NCI-H226 (cell line): ENCODE measurements at places on chromosomes 6 and 20.

DNA sequence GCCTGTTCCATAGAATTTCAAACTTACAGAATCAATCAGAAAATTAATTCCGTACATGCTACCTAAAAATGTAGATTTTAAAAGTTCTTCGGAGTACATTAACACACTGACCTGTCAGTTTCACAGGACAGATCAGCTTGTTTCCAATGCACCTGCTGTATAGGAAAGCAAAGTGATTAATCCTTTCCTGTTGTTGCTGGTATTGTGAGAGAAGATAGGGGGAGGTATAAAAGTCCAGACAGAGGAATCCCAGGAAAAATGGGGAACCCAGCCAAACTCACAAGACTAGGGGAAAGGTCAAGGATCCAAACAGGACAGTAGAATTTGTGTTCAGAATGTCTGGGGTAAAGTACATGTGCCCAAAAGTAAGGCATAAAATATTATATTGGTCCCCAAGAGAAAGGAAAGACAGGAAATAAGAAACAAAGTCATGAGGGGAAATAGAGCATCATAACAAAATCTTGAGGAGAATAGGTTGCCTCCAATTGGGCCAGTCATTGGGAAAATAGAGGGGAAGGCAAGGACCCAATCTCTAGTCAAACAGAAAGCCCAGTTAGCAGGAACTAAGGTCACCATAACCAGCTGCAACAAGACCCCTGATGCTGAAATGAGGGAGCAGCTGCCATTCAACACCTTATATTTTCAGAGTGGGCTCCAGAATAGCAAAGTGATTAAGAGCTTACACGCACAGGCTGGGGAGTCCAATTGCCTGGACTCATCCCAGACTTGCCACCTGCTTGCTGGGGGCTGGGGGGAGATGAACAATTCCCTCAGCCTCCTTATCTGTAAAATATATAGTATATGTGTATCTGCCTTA is 10.3 kb downstream of the FILIP1 start:
- DNase-seq: no peak

GRCh38 chr6:10418862-10419748 is 4.2 kb upstream of the TFAP2A start:
- DNase-seq: no peak

DNA sequence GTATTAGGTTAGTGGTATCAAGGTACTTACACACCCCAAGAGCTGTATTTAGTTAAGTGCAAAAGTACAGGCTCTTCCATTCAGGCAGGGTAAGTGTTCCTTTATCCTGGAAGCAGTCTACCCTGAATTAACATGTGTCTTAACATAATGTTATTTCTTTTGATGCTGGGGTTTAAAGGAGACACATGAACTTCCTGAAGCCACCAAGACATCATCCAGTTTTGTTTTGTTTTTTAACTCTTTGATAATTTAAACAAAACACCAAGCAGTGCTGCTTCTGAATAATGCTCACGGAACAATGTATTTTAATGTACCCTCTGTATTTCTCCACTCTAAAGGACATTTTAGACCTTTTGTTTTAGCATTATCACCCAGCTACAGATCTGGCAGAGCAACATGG is 50.5 kb upstream of the PLCB4 start:
- DNase-seq: no peak

DNA sequence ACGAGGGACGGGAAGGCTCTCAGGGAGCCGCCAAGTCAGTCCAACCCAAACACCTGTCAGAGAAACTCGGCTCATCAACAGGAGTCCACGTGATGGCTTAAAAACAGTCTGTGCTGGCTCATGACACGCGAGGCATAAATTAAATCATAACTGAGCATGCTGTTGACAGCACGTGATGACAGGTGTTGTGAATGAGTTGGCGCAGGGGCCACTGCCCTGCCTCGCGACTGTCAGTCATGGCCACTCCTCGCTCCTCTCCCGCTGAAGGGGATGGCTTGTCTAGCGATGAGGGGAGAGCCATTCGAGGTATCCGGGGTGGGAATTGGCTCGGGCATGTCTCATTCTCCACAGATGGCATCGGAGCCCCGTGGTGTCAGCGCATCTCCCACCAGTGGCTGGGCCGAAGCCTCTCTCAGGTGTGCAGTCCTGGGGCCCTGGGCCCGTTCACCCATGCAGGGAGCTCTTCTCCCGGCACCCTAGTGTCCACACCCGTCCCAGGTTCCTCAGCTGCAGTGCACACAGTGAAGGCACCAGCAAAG is 313.3 kb downstream of the BMP7 start:
- no peak for DNase-seq

GRCh38 chr6:73451223-73452106 is 632 bp downstream of the CGAS start:
- DNase-seq: no peak

DNA sequence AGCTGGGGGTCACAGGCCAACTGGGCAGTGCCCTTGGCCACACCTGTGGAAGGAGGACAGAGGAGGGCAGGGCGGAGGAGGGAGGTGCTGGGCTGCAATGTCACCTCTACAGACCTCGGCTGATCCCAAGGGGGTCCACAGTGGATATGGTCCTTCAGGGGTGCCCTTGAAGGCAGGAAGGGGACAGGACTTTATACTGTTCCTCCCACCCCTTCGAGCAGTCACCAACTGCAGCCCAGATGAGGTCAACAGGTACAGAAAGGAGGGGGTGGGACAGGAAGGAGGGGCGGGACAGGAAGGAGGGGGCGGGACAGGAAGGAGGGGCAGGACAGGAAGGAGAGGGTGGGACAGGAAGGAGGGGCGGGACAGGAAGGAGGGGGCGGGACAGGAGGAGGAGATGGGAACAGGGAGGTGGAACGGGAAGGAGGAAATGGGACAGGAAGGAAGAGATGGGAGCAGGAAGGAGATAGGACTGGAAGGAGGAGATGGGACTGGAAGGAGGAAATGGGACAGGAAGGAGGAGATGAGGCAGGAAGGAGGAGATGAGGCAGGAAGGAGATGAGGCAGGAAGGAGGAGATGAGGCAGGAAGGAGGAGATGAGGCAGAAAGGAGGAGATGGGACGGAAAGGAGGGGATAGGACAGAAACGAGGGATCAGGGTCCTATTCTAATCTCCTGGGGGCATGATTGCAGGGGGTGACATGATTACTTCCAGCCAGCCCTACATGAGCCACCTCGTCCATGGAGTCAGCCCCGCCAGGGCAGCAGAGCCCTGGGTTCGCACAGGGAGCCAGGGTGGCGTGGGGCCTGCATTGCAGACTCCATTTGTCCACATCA is 19.4 kb upstream of the MRGBP start:
- peak; percentile 28 for DNase-seq

DNA sequence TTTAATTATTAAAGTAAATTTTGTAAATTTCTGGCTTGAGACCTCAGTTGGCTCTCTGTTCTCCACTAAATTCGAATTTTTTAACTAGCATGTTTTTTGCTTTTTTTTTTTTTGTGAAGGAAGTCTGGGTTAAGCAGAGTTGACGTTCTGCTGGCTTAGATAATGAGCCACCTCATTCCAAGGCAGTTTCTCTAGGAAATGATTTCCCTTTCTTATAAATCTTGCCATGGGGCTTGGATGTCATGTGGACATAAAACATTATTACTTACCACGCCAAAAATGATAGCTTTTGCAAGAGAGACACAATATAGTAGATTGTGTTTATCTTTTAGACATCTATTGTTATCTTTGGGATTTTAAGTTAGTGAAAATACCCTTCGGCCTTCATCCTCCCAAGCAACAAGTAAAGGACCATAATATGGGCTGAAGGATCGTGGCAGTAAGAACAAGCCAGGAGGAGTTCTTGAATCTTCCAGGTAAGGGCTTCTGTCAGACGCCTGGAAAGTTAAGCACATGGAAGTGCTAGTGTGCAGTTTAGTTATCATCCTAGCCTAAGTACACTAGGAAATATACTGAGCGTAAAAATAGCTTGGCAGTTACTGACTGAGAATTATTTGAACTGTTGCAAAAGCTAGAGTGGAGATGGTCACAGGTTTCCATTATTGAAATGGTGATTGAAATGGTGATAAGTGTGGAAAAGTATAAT is 30.7 kb downstream of the ADGRG6 start:
- DNase-seq: no peak

- no peak for DNase-seq
Observed at GRCh38 chr6:118844915-118845314, 49.0 kb upstream of the ASF1A start.

DNA sequence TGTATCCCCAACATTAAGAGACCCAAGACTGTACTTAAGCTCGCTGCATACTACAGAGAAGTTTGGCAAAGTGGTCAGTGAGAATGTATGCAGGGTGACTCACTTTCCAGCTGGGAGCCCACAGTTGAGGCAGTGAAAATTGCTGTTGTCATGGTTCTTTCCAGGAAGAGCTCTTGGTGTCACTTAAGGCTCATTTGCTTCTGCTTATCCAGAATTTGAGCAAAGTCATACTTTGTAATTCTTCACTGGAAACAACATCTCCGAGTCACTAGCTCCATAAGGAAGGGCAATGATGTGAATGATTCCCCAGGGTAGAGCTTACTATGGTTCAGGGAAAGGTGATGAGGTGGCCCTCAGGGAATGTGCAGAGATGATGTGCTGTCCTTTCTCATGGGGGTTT is 65.4 kb upstream of the FBXL4 start:
- peak; percentile 81 for DNase-seq

GRCh38 chr6:47267301-47267700 is 42.4 kb downstream of the TNFRSF21 start:
- DNase-seq: no peak

DNA sequence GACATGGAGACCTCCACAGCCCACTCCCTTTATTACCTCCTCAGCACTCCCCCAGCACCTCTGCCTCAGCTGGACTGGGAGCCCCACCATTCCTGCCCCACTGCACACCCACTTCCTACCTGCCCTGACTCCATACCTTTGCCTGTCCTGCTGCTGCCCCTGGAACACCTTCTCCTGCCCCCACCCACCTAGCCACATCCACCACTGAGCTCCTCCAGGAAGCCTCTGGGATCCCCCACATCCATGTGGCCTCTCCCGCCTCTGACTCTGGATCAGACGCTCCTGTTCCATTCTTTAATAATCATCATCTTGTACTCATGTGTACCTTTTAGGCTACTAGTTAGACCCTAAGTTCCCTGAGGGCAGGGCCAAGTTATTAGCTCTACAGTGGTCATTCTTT is 2.2 kb upstream of the SDCBP2 start:
- DNase-seq: no peak

GRCh38 chr20:19827818-19828217 is 69.8 kb downstream of the RIN2 start:
- no peak for DNase-seq

DNA sequence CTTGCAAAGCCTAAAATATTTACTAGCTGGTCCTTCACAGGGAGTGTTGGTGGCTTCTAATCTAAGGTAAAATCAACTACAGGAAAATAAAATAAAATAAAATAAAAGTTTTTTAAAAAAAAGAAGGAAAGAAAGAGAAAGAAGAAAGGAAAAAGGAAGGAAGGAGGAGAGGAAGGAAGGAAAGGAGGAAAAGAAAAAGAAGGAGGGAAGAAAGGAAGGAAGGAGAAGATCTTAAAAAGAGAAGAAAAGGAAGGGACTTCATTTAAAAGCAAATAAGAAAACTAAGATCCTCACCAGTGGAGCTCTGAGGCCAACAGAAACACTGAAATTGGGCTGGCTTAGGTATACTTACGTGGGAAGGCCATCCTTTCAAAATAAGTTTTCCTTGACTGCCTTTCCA is 178.4 kb downstream of the TSHZ2 start:
- DNase-seq: no peak

DNA sequence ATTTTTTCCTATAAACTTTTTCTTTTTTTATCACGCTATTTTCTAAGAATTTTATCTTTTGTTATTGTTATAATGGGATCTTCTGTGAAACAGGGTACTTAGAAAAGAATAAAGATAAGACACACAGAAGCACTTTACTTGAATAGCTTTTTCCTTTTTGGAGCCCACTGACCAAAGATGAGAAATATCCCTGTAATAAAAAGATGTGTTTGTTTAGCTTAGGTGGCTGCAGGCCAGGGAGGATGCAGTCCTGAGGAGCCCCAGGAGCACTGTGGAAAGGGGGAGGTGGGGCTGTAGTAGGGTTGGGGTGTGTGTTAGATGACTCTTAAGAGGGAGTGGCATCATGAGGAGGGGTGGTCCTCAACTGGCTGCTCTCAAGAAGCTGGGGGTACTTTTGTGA is 128.6 kb downstream of the ARID1B start:
- no peak for DNase-seq

DNA sequence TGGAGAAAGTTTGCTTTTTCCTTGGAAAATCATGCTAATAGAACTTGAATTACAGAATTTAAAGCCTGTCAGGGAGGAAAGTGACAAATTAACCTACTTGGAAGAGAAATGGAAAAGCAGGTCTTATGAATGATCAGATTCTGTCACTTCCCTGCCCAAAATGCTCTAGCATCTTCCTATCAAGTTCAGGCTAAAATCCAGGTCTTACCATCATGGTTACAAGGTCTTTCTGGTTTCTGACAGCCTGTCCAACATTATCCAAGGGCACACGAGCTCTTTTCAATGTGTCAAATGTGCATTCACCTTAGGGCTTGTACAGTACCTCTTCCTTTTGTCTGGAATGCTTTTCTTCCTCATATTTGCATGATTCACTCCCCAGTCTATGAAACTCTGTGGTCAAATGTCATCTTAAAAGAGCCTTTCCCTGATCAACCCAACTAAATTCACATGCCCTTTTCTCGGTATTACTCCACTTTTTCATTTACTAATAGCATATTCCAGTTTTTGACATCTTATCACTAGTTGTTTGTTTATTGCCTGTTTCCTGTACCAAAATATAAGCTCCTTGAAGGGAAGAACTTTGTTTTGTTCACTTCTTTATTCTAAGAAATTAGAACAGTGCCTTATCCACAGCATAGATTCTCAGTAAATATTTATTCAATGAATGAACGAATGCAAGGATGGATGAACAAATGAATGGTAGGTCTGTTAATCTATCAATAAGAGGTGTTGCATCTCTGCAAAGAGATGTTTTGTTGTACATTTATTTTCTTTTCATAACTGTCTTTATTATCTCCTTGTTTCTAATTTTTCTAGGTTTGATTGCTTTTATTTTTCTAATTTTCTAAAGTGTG is 139.5 kb downstream of the BCAS1 start:
- DNase-seq: peak; percentile 40

DNA sequence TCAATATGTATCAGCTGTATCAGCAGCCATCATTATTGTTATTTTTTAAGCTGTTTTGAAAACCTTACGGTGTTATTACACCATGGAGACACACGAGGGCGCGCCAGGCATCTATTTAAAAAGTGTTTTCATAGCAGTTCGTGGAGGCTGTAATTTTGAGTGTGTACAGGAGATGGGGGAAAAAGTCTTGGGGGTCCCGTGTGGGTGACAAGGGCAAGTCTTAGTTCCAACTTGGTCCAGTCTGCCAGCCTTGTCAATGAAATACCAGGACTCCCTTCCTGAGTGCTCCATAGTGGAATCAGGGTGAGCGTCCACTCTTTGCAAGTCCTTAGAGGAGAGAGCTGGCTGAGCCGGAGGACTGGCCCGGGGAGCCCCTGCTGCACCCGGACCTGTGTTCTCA is 43.3 kb downstream of the SLC2A10 start:
- no peak for DNase-seq
